ENCODE measurements at places on chromosomes 4 and X.
A peak's percentile ranks its signal among the peaks of the same experiment; 100 is the strongest.

GRCh38 chr4:70564033-70564432, 28.0 kb upstream of the AMBN start:
- no peak for DNase-seq

DNA sequence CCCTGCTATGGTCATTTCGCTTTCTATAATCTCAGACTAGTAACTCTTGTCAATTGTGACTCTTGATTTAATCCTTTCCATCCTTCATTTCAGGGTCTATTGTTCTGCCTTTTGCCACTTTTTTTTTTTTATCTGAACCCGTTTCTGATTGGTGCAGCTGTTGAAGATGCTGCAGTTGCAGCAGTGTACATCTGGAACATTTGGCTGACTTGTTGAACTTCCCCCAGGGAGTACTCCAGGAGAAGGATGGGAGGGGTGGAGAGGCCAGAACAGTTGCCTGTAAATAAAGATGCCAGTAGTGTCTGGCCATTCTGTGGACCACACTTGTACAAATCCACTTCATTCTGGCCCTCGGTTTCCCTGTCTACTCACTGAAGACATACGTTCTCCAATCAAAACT, 1.0 kb upstream of the EDA start:
- DNase-seq: no peak

- DNase-seq: no peak
These were observed 119.5 kb upstream of the CHRDL1 start for GRCh38 chrX:110915111-110915510.

GRCh38 chr4:180566492-180566891, 1676.7 kb upstream of the TENM3 start:
- no peak for DNase-seq

GRCh38 chr4:41258783-41259182, 2.1 kb downstream of the UCHL1 start:
- DNase-seq: no peak

- peak; percentile 53 for DNase-seq
These were observed 13.2 kb downstream of the CA5B start for GRCh38 chrX:15751155-15751819.

DNA sequence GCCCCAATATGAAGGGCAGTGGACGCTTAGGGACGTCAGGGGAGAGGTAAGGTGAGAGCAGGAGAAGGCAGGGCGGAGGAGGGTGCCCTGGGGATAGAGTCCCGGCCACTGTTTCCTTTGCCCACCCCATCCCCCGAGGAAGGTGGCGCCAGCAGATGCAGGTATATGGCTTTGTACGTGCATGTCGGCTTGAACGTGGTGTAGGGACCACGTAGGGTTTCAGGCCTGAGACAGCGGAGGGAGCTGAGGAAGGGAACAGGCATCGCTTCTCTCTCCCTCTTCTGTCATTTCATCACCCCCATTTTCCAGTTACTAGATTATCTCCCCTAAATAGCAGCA, 97.9 kb downstream of the PHKA2 start:
- no peak for DNase-seq

GRCh38 chr4:126130215-126130614, 815.5 kb downstream of the FAT4 start:
- no peak for DNase-seq

GRCh38 chr4:116358633-116359222, 726.6 kb downstream of the TRAM1L1 start:
- no peak for DNase-seq

GRCh38 chr4:109218288-109218687, 84.2 kb downstream of the COL25A1 start:
- no peak for DNase-seq

DNA sequence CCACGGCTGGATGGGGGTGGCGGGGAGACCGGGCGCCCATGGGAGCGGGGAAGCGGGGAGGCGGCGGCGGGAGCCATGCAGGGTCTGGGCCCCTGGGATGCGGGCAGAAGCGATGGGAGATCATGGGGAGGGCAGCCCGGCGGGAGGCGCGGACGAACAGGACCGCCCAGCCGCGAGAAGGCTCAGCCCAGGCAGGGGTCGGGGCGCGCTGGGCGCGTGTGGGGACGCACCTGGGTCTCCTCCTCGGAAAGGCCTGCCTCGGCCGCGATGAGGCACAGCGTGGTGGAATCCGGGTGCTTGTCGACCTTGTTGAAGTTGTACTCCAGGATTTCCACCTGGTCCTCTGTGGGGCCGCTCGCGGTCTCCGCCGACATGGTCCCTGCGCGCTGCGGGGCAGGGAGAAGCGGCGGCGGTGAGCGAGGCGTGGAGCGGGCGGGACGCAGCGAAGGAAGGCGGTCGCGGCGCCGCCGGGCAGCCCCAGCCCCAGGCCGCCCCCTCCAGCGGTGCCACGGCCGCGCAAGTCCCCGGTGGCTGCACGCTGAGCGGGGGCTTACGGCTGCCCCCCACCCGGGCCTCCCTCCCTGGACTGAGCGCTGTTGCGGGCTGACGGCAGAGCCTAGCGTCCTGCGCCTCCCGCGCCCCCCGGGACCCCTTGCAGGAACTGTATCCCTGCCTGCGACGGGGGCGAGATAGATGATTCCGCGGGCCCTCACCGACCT, 25.3 kb downstream of the HOPX start:
- no peak for DNase-seq

GRCh38 chr4:20890761-20891160, 190.5 kb downstream of the PACRGL start:
- DNase-seq: no peak

DNA sequence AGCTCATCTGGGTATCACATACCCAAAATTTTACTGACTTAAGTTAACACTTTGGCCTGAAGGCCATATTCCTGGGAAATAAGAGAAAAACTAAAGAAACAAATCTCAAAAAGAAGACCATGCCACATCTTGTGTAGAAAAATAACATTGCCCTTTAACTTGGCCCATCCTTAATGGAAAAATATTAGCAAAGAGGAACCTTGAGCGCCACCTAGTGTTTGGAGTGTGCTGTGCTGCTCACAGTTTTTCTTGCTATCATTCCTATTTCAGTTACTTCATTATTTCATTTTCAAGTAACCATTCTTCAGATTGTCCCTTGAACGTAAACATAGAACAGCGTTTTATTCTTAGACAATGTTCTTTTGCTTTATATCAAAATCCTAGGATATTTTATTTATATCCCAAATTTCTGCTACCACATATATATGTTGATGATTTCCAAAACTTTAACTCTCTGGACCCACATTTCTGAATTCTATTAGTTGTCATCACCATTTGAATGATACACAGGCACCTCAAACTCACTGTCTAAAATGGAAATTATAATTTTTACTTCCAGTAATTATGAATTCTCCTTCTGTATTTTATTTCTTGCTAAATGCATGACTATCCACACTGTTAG, 999.0 kb upstream of the ADGRL3 start:
- DNase-seq: no peak

- no peak for DNase-seq
These were observed 10.6 kb upstream of the PGRMC2 start for GRCh38 chr4:128298146-128298758.

- no peak for DNase-seq
These were observed 1.8 kb downstream of the PPP1R2C start for GRCh38 chrX:42776195-42776594.

GRCh38 chr4:83124111-83124780, 9.7 kb upstream of the PLAC8 start:
- peak; percentile 44 for DNase-seq

DNA sequence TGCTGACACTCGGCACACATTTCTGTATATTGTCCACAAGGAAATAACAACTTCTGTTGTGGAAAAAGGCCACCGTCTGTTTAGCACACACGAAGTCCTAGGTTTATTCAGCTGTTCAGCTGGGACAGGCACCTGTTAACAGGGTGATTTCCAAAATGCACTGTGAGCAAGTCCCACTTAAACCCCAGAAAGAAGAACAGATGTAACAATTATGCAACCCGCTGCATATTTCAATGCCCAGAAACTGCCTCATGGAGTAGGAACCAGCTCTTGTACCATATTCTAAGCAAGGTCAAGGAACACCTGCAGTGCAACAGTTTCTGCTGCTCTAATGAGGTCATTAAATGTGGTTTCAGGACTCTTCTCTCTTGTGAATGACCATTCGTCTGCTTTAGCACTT, 77.1 kb downstream of the GEMIN8 start:
- no peak for DNase-seq

GRCh38 chr4:947491-947971, 15.3 kb downstream of the TMEM175 start:
- peak; percentile 15 for DNase-seq

- DNase-seq: no peak
These were observed 23.1 kb upstream of the C1GALT1C1 start for GRCh38 chrX:120653000-120653399.

DNA sequence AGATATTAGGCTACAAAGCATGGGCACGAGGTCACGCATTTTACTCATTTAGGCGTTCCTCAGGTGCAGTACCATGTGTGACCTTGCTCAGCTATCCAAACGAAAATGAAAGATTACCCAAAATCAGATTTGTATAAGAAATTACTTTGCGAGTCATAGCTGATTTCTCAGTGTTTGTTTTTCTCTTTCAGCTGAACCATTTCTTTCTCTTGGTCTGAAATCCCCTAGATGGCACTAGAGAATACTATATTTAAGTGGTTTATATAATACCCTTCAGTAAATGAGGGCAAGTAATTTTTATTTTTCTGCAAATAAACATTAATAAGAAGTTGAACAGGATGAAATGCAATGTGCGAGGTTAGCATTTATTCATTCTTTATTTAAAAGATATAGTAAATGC, 496.6 kb downstream of the STIM2 start:
- no peak for DNase-seq

DNA sequence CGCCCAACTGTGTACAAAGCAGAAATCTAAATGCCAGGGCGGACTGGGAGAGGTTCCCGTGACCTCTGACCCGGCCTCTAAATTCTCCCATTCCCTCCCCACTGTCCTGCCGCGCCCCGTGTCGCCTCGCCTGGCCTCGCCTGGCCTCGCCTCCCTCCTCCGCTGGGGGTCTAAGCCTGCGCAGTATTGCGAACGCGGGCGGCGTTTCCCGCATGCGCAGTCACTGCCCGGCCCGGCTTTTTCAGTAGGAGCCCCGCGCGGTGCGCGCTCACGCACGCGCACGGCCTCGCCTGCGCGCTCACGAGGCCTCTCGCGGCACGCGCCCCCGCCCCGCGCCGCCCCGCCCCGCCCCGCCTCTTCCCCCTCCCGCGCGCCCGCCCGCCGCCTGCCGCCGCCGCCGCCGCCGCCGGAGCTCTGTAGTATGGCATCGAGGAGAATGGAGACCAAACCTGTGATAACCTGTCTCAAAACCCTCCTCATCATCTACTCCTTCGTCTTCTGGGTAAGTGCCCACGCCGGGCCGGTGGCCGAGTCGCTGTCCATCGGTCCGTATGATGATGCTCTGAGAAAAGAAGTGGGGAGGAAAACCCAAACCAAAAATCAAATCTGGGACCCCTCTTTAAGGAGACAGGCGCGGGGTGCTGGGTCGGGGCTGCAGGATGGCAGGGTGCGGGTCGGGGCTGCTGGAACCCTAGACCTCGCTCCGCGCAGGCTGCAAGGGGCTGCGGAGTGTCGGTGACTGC, at the start of gene TSPAN7:
Gene TSPAN7, plus strand, starts transcription at position 417 of the 743 bp plus-strand sequence. Its CDS starts 5 bp downstream, at position 422.
- peak; percentile 79 for DNase-seq

- DNase-seq: no peak
These were observed 57.2 kb downstream of the USP38 start for GRCh38 chr4:143241892-143242291.

DNA sequence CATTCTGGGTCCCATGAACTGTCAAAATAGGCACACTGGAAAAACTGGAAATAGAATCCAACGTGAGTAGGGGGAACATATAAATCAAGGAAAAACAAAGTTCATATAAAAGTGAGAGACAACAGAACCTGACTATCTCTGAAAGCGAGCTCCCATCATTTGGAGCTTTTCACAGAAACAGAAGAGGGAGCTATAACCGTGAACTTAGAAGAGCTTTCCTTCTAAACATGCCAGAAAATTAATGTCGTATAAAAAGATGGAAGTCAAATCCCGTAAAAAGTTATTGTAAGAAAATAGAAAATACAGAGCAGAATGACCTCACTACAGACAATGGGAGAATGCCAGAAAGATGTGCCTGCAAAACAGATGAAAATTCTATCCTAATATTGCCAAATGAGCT, 23.9 kb upstream of the HSD17B10 start:
- DNase-seq: no peak

DNA sequence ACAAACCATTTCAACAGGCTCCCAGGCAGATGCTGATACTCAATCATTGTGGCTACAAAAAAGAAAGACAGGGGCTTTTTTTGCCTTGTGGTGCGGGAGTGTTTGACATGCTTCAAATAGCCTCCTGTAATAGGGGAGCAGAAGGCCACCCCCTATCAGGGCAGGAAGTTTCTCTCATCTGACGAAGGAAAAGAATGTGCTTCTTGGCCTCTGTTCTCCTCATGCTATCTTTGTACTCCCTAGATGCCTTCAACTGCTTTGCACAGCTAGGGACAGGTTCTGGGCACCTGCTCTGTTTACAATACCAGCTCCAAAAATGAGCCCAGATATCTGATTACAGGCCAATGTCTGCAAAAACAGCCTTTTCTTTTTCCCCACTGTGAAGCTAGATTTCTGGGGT, 391.1 kb downstream of the STIM2 start:
- no peak for DNase-seq

DNA sequence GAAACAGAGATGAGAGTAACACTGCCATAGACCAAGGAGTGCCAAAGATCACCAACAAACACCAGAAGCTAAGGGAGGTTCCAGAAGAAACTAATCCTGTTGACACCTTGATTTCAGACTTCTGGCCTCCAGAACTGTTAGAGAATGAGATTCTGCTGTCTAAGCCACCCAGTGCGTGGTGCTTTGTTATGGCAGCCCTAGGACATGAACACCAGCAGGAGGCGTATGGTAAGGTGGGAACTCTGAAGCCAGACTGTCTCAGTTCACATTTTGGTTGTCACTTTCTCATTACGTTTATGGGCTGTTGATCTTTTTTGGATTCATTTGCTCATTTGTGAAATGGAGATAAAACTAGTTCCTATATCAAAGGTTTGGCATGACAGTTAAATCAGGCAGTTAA, 142.9 kb downstream of the DCHS2 start:
- no peak for DNase-seq

DNA sequence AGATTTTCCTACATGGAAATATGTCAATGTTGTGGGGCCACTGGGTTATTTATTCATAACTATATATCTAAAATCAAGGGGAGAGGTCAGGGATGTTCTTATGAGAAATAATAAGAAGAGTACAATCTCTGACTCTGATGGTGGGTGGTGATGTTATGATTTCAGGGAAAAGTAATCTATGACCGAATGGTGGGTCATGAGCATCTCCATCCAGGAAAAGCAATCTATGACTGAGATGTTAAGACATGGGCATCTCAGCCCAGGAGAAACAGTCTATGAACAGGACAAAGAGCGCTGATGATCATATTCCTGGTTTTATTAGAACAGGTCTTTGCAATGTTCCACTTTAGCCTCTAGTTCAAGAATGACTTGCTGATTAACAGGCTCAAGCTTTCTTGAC, 137.1 kb downstream of the ARSF start:
- no peak for DNase-seq

DNA sequence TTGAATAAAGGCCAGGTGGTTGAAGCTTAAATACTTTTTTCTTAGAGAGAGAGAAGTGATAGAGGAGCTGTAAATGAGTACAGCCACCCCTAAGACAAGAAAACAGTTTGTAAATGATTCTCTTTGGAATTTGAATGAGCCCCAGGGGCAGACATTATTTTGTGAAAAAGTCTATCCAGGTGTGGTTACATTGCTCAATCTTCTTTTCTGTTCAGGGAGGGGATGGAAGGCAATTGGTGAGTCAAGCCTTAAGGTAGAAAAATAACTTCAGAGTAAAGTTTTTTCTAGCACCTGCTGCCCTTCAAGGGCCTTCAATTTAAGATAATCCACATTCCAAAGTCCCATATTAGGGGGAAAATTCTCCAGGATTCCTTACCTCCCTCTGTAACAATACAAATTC, 646.7 kb downstream of the PDHA2 start:
- DNase-seq: no peak

- DNase-seq: no peak
These were observed 1.3 kb downstream of the FAM53A start for GRCh38 chr4:1682860-1683259.
